ENCODE measurements at places on chromosomes 5 and 9.

DNA sequence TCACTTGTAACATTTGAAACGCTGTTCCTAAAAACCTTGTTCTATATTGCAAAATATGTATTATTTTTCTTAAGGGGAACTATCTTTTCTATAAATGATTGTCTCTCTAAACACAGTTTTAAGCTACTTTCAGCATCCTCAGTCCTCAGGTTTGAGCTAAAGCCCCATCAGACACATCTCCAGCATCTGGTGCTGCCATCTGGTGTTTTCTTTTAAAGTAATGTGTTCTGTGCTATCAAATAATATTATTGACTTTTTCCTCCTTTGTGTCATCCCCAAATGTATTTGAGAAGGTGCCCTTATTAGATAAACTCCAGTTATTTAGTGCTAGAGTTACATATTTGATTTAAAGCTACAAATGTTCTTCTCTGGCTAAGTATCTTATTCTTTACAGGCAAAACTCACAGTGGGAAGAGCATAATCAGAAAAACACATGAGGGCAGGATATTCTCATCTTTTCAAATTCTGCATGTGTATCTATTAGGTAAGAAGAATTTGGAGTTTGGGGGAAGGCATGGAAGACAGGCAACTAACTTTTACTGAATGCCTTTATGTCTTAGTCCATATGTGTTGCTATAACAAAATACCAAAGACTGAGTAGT is 27.5 kb downstream of the ZNF474 start:
- DNase-seq: no peak

- no peak for DNase-seq
Observed at GRCh38 chr5:128262911-128263310, 179.3 kb downstream of the SLC12A2 start.

DNA sequence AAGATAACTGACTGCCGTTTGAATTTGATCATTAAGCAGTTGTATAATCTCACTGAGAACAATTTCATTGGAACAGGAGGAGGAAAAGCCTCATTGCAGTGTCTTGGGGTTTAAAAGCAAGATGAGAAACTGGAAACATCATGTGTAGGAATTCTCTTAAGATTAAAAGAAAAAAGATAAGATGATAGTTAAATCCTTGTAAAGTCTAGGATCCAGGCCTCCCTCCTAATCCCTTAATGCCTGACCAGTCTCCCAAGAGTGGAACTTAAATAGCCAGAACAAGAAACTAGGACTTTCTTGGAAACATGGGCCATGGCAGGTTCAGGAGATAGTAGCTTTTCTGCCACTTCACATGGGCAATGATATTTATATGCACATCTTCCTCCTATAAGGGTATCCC is 37.0 kb upstream of the LRRC19 start:
- DNase-seq: no peak

DNA sequence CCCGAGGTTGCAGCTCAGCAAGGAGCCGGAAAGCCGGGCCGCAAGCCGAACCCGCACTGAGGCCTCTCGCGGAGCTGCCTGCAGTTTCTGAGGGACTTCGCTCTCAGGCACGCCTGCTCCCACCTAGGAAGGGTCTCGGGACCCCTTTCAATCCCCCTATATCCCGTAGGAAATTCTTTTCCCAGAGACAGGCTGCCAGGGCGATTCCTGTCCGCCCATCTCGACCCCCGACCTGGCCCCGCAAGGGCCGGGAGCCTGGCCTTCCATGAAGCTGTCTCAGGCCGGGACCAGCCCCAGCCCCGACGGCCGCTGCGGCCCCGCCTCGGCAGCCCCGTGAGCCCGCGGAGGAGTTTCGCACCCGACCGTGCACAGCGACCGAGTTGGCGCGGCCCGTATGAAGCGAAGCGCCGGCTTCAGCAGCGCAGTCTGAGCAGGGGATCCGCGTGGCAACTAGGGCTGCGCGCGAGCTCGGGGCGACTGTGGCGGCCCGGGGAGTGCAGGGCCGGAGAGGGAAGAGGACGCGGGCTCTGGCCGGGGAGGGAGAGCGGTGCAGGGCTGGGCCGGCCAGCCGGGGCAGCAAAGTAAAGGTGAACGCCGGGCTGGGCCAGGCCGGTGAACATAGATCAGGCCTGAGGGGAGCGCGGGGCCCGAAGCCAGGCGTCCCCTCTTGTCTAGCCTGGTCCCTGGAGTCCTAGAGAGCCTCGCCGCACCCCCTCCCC is 977 bp upstream of the PRDM12 start:
- DNase-seq: no peak

GRCh38 chr5:121919046-121919445 is 42.7 kb upstream of the SRFBP1 start:
- DNase-seq: no peak

GRCh38 chr5:124669956-124670721 is 76.3 kb downstream of the ZNF608 start:
- no peak for DNase-seq

DNA sequence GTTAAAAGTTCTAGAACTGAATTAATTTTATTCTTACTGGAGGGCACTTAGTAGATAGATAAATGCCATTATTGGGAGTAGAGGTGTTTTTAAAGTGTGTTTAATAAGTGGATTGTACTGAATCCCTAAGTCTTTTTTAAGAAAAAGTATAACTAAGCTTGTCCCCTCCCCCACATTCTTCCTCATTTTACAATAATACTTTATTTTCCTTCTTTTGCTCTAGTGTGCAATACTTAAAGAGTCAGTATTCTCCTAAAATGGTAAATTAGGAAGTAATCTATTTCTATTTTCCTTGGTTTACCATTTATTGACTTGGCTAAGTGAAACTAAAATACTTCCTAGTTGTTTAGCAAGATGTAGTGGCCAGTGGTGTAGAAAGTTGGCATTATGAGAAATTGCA is 11.6 kb downstream of the UBLCP1 start:
- DNase-seq: no peak

- DNase-seq: no peak
Observed at GRCh38 chr5:120354126-120354525, 110.0 kb upstream of the PRR16 start.

DNA sequence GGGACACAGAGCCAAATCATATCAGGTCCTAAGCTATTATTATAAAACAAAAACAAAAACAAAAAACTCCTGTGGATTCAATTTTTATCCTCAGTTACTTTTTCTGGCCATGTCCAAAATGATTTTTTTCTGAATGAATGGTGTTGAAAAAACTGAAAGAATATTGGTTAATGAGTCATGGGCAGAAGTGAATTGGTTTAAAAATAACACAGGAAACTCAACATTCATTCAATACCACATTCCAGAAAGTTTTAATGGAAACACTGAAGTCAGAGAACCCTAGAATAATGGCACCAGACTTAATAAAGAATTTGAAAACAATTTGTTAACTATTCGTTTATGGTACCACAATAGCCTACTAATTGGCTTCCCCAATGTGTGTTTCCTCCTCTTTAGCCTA is 102.4 kb upstream of the CDH9 start:
- DNase-seq: no peak

GRCh38 chr9:78590068-78590467 is 293.1 kb downstream of the PSAT1 start:
- DNase-seq: no peak

DNA sequence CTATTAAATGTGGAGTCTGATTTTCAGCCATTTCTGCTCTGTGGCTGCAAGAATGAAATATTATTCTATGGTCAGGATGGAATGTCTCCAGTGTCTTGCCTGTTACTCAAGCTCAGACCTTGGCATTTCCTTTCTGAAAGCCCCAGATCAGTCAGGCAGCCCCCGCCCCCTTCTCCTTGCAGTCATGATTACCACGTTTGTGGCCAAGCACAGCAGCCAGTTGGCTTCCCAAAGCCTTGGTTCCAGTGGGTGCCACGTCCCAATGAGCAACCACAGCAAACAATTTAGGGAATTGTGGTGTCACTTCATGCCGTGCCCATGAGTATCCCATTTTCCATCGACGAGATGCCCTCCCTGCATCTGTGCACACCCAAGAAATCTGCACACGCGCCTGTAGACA is 9.7 kb upstream of the OBP2A start:
- no peak for DNase-seq

GRCh38 chr5:15320871-15321270 is 179.1 kb upstream of the FBXL7 start:
- no peak for DNase-seq

DNA sequence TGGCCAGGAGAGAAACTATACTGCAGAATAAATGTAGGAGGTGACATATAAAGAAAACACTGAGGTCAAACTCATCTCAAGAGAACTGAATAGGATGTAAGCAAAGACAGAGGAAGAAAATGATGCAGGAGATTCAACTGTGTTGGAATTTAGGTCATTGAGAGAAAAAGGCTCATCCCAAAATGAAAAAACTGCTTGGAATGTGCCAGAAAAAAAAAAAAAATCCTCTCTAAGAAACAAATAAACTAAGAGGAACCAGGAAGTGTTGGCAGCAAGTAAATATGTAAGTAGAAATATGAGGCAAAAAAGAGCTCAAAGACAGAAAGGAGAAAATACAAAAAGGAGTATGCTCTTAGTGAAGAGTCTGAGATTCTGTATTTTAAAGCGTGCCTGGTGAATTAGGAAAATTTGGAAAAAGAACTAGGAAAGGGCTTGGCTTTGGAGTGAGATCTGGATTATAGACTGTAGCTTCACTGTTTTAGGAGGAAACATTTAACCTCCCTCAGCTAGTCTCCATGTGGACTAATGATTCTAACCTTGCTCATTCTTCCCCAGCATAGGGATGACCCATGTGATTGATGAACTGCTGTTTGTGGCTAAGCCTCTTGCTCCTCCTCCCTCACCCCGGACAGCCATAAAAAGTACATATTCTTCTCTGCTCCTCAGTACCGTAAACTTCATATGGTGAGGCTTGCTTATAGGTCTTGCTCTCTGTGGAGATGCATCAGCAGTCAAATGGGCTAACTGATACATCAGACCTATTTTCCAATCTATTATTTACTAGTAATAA is 185.6 kb upstream of the POU5F2 start:
- DNase-seq: no peak

DNA sequence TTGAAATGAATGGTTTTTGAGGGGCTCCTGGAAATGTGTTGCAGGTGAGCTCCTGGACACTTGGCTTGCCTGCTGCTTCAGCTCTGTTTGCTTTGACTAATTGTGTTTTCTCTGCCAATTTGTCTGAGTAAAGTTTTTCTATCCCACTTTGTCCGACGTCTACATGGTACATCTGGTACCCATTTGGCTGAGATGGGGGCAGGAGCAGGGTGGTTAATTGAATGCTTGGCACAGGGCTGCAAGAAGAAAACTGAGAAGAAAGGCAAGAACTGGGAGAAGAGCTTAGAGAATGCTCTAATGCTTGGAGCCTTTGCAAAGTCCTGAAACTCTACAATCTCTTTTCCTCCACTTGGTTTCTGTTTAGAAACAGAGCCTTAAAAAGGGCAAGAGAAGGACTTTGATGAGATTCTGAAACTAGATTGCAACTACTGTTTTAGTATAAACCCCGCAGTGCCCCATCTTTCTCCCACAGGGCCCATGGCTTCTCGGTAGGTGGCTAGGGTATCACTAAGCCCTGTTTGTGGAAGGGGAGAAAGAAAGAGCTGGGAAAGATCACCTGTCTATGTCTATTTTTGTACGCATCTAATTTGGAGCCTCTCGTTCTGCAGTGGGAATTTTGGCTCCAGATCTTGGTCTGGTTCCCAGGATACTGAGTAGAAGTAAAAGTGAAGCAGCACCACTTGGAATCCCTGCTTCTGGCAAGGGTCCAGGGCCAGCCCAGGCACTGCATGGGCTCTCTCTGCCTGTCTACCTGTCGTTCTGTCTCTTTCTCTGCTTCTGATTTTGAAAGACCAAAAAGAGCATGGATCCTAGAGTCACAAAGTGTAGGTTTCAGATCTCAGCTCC is 214.4 kb downstream of the SEMA6A start:
- DNase-seq: no peak

DNA sequence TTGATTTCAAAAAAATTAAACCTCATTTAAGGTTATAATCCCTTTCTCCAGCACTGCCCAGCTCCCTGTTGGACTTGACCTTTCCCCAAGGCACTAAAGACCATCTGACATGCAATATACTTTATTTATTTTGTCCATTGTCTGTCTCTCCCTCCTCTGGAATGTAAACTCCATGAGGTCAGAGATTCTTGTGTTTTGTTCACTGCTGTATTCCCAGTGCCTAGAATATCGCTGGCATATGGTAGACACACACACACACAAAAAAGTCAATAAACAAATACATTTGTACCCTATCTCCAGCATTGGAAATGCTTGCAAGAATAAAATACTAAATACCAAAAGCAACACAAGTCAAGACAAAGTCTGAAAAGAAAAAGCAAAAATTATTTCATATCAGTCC is 17.3 kb upstream of the ARSB start:
- DNase-seq: no peak

DNA sequence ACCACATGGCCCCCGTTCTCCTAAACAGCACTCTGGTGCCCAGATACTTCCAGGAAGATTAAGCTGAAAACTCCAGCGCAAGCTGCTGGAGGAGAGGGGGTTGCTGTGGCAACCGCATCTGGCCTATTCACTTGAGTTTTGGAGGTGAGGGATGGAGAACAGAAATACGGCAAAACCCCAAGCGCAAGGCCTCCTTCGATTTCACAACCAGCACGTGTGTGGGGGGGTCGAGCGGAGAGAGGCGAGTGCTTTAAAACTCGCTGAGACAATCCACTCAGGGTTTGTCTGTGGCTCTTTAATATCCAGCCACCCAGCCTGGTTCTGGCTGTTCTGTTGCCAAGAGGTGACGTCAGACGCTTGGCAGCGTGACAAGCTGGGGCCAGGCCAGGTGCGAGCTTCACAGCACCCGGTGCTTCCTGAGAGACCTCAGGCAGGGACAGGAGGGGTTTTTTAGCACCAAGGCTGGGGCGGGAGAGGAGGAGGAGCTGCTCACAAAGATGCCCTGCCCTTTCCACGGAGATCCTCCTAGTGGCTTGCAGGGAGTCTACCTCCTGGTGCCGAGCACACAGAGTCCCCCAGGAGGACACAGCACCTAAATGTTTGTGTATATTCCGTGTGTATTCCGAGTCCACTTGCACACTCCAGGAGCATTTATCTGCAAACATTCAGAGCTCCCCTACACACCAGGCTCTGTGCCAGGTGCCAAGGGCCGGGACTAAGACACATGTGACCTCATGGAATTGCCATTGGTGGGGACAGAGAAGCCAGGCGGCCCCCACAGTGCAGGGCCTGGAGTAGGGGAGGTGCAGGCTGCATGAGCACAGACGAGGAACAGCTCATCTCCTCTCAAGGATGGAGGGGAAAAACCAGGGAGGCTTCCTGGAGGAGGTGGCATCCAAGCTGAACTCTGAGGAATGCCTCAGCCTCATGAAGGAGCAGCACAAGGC is 194.6 kb downstream of the OLFM1 start:
- peak; percentile 73 for DNase-seq

DNA sequence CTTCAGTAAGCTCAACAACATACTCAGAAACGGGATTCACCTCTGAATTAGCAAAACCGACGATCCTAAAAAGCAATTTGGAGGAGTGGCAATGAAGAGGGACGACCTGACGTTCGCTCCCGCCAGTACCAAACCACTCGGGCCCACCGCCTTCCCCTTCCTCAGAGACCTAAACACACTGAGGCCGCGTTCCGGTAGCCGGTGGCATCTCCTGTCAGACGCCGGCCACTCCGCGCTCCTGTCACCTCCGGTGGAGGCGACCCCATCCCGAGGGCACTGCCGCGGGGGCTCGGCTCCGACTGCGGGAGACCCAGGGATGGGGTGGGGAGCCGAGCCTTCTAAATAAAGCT is 617 bp downstream of the PPP6C start:
- DNase-seq: no peak

GRCh38 chr9:107228496-107229039 is 54.5 kb upstream of the RAD23B start:
- no peak for DNase-seq

- DNase-seq: no peak
Observed at GRCh38 chr9:4167728-4168127, 132.1 kb downstream of the GLIS3 start.

GRCh38 chr5:35908814-35909213 is 29.6 kb downstream of the CAPSL start:
- DNase-seq: no peak

All from left forelimb (tissue), 1 donor.